NCI-H1092 (cell line): ENCODE measurements at places on chromosomes 7 and 10.

DNA sequence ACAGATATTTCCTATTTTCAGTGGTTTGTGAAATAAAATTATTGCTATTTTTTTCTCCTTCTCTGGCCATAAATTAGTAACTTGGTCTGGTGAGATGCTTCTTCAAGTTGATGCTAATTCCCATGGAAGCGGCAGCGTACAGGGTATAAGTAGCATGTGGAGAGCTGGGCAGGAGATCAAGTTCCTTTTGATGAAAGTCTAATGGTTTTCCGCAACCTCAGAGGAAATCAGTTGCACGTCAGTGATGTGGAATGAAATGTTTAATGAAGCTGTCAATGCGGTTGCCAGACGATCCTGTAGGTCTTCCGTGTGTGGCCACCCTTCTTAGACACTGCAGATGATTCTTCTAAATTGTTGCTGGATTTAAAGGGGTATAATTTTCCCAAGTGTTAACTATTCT lies 236.4 kb upstream of the GRM3 start:
- DNase-seq: no peak

GRCh38 chr10:35378541-35379210 lies 42.4 kb downstream of the CCNY start:
- no peak for DNase-seq

GRCh38 chr7:8387551-8388256 lies 45.7 kb upstream of the NXPH1 start:
- DNase-seq: no peak

GRCh38 chr7:134933460-134934068 lies 52.7 kb upstream of the AGBL3 start:
- DNase-seq: no peak

DNA sequence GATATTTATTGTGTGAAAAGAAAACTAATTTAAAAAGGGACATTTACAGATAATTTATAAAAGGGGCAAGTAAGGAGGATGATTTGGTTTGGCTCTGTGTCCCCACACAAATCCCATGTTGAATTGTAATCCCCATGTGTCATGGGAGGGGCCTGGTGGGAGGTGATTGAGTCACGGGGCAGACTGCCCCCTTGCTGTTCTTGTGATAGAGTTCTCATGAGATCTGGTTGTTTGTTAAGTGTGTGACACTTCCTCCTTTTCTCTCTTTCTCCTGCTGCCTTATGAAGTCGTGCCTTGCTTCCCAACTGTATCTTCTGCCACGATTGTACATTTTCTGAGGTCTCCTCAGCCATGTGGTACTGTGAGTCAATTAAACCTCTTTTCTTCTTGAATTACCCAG lies 171.0 kb upstream of the SEMA3E start:
- DNase-seq: no peak
